ENCODE measurements at places on chromosomes 13 and 19. TPM values are rescaled to one million over a fixed set of nuclear protein-coding genes. Genes with fewer than 3 reads are reported as not detected.

The C1QTNF9B gene
- total RNA-seq = not detected

The EDDM13 gene
- total RNA-seq = 0.65 TPM

DNA sequence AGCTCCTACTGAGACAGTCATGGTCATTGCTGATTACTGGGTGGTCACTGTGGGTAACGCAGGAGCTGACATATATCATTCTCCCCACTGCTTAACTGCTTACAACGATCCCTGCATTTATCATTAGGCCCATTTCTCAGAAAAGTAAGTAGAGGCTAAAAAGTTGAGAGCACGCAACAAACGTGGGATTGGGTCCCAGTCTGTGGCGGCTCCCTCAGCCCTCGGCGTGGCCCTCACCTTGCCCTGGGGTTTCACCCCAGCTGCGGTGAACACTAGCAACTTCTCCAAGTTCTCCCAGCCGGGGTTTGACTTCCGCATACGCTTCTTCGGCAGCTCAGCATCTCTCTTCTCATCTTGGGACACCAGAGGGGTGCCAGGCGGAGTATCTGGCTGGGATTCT lies 2.5 kb downstream of the PNKP start:
- DNase-seq = no peak

The SPRY2 gene
- 27.9 TPM for total RNA-seq

GRCh38 chr13:73074014-73074413 lies 15.2 kb downstream of the KLF5 start:
- no peak for DNase-seq
